ENCODE measurements at places on chromosomes 3 and 15.
A peak's percentile ranks its signal among the peaks of the same experiment; 100 is the strongest.

- DNase-seq = no peak
Observed at GRCh38 chr3:58581328-58582091, 4.3 kb upstream of the FAM107A start.

DNA sequence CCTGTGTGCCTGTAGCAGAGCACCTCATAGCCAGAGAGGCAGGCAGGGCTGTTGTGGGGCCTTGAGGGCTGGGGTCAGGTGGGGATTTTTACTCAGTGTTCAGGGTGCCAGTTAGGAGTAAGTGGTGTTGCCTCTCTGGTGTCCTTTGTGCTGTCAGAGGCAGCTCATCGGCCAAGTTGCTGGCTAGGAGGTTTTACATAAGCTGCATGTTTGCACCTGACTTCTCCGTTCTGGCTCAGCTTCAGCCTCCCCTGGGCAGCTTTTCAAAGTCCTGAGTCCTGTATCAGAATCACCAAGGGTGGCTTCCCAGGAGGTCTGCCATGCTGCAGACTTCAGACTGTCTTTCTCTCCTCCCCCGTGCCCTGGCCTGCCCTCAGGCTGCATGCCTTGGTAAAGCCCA lies 242.6 kb upstream of the TPM1 start:
- no peak for DNase-seq

- no peak for DNase-seq
Observed at GRCh38 chr3:124497487-124497886, 232.8 kb upstream of the UMPS start.

- peak; percentile 13 for DNase-seq
Observed at GRCh38 chr3:167750272-167750971, 14.9 kb downstream of the SERPINI1 start.

GRCh38 chr3:141660614-141660947 lies 77.5 kb upstream of the RNF7 start:
- no peak for DNase-seq

- DNase-seq = no peak
Observed at GRCh38 chr3:179806177-179806576, 153.3 kb downstream of the USP13 start.

GRCh38 chr3:63193647-63194046 lies 84.5 kb upstream of the SYNPR start:
- no peak for DNase-seq

DNA sequence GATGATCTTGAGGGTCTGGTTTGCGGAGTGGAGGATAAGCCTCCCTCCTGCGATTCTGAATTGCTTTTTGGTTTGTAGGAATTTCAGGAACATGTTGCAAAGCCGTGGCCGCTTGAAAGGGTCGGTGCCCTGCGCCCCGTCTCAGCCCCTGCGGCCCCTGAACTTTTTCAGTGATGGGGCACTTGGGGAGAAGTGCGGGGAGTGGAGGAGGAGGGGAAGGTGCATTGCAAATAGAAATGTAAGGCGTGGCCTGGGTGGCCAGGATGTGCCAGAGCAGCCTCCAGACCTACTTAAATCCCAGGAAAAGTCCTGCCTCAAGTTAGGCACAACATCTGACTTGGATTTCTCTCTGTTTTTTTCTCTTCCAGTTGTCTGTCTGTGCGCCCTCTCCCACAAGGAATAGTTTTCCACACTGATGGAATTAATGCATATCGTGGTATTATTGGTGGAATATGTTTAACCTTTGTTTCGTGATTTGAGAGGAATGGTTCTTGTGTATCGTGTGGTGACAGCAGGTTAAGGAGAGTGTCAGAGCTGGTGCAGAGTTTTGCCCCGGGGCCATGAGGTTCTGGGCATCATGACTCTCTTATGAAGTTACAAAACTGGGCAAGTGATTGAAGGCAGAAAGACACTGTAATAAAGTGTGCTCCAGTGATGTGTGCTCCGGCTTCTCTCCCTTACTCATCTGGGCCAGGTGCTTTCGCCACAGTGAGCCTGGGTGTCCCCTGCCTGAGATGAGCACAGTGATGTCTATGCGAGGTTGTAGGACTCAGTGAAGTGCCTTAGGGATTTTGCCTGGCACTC lies 153.8 kb downstream of the PGPEP1L start:
- DNase-seq = no peak

DNA sequence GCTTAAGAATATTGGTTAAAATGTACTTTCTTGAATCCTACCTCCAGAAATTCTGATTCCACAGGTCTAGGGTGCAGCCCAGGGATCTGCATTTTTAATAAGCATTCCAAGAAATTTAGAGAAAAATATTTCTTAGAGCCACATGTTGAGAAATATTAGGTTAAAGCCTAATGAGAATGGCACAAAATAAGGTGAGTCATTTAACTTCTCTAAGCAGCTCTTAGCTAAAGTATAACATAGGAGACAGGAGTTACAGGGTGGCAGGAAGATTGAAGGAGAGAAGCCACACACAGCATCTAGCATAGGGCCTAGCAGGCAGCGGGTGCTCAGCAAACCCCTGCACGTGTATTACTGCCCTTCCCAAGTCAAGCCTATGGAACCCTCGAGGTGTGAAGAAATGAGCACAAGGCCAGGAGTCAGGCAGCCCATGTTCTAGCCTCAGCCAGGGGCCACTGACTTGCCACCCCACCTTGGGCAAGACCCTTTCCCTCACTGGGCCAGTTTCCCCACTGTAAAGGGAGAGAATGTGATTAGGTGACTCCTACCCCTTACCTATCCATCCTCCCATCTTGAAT lies 197.1 kb upstream of the TLE3 start:
- DNase-seq = no peak

DNA sequence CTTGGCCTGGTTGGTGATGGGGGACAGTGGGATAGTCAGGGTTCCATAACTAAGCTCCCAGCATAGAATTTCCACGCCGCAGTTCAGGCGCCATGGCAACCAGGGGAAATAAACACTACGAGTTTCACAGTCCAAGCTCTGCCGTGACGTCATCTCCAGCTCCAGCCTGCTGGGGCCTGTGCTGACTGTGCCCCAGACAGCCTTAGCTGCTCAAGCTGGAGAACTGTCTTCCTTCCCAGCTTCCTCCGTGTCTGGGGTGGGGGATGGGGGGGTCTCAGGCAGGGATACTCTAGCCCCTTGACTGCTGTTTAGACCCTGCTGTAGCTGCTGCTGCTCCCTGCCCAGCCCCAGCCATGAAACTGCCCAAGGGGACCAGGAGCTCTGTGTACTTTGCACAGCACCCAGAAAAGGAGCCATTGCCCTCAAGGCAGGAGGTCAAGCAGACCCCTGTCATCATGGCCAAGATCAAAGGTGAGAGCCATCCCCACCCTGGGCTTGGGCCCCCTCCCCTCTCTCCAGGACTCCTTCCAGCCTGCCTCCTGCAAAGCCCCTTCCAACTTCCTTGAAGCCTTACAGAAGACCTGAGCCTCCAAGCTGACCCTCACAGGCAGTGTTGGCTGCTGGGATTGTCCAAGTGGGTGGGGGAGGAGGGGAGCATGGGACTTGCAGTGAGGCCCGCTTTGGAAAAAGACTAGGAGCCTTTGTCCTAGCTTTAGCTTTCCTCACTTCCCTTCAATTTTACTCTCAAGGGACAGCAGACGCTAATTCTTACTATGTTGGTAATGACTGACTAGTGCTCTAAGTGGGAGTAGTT lies 11.4 kb upstream of the CSPG4 start:
- DNase-seq = no peak

GRCh38 chr3:127717357-127718244 lies 44.8 kb downstream of the ABTB1 start:
- no peak for DNase-seq

DNA sequence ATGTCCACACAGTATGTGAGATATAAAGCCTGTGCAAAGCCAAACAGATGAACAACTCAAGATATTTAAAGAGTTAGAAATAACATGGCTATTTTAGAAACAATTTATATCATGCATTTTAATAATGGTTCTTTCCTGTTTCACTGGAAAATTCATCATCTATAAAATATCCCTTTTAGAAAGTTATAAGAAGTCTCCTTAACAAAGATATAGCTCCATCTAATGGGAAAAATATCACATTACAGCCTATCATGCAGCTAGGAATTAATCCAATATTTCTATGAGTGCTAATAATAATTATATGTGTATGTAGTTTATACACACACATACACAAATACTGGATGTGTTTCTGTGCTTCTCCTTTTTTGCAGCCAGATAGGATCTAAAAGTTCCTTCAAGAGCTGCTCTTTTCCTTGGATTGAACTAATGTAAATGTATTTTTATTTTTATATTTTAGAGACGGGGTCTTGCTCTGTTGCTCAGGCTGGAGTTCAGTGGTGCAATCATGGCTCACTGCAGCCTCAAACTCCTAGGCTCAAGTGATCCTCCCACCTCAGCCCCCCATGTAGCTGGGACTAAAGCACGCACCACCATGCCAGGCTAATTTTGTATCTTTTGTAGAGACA lies 21.6 kb downstream of the RPL22L1 start:
- DNase-seq = no peak

- DNase-seq = no peak
Observed at GRCh38 chr3:33441225-33441976, 1.2 kb upstream of the UBP1 start.

- no peak for DNase-seq
Observed at GRCh38 chr15:84879088-84879780, 5.2 kb upstream of the SLC28A1 start.

- no peak for DNase-seq
Observed at GRCh38 chr3:45937206-45938042, 5.8 kb upstream of the CXCR6 start.

DNA sequence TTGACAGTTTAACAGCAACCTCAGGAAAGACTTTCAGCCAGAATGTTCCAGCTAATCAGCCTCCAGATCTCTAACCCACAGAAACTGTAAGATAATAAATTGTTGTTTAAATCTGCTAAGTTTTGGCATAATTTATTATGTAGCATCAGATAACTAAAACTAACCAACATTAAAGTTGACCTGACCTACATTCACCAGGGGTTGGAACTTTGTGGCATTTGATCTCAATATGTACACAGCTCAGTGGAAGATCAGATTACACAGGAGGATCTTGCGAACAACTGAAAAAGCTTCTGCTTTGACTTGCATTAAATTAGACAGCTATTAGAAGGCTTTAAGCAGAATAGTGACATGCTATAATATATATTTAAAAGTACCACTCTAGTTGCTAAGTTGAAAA lies 91.4 kb upstream of the POU1F1 start:
- DNase-seq = peak; percentile 47

DNA sequence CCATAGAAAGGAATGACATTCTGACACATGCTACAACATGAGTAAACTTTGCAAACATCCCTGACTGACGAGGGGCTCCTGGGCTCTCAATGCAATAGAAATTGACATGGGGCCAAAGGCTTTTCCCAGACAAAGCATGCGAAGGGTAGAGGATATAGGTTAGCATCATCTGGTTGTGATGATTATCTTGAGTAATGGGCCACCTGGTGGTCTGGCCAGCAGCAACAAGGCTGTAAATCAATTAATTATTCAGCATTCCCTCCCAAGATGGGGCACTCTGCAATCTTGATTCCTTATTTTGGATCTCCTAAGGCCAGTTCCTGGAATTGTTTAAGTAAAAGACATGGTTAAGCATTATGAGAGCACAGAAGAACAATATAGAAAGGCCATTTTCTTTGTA lies 99.2 kb downstream of the AGBL1 start:
- DNase-seq = no peak

GRCh38 chr3:113867506-113867905 lies 28.9 kb downstream of the GRAMD1C start:
- no peak for DNase-seq

- DNase-seq = no peak
Observed at GRCh38 chr3:53659996-53660395, 165.6 kb downstream of the CACNA1D start.

GRCh38 chr3:106566277-106566676 lies 697.5 kb upstream of the CBLB start:
- DNase-seq = no peak

GRCh38 chr15:50828610-50829206 lies 63.2 kb upstream of the SPPL2A start:
- no peak for DNase-seq

DNA sequence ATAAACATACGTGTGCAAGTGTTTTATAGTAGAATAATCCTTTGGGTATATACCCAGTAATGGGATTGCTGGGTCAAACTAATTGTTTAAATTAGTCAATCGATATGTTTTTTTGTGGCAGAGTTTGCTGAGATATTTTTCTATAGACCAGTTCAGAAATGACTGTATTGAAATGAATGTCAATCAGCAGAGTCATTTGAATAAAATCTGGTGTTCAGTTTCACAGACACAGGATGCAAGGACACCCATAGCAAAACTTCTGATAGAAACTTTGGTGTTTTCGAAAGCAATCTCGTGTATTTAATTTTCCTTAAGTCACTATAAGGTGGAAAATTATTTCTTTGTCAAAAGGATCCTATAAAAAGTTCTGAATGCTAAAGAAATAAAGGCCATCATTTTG lies 434.4 kb downstream of the RAP2B start:
- DNase-seq = no peak

DNA sequence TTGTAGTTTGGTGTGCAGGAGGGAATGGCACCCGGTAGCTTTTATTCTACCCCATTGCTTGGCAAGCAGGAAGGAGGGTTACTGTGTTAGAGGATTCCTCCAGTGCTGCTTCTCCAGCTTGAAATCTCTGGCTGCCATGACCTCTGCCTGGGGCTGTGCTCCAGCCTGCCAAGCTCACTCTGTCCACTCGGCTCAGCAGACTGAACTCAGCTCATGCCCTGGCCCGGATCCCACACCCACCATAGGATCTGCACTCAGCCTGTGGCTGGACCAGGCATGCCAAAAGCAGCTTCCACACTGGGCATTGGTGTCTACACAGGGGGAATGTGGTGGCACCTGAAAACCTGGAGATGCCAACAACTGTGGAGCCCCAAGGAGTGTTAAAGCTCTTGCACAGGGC lies 26.3 kb downstream of the CLDN16 start:
- DNase-seq = no peak

DNA sequence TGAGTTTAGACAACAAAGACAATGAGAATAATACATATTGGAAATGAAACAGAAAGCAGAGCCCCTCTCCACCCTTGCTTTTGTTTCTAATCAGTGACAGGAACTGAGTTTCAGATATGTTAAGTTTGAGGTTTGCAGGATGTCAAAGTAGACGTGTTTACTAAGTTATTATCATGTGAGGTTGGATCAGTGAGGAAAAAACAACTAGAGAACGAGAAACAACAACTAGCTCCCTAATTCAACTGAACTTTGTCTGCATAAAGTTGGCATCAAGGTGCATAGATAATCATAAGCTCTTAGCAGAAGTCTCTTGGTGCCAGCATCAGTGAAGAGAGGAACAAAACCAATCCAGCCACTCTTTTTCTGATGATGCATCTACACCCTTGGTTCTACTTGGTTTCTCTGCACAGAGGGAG lies 491.1 kb upstream of the NR2F2 start:
- peak; percentile 86 for DNase-seq

GRCh38 chr3:107999215-107999775 lies 91.5 kb downstream of the CD47 start:
- DNase-seq = no peak

GRCh38 chr3:131756405-131756804 lies 253.6 kb upstream of the MRPL3 start:
- no peak for DNase-seq

DNA sequence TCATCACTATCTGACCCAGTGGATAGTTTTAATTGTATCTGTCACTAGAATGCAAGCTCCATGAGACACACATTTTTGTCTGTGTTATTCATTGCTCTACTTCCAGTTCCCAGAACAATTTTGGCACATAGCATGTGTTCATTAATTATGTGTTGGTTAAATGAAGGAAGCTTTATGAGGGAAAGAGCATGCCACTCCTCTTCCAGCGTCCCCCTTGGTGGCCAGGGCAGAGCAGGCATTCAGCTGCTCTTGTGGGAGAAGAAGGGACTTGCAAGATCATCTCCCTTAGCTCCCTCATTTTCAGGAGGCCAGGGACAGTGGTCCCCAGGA lies 489 bp upstream of the GALNT15 start:
- DNase-seq = no peak

- DNase-seq = no peak
Observed at GRCh38 chr15:31464216-31465082, 137.8 kb downstream of the KLF13 start.

Data from T-helper 2 cell (primary cell).